ENCODE measurements at places on chromosomes 3 and 15.

DNA sequence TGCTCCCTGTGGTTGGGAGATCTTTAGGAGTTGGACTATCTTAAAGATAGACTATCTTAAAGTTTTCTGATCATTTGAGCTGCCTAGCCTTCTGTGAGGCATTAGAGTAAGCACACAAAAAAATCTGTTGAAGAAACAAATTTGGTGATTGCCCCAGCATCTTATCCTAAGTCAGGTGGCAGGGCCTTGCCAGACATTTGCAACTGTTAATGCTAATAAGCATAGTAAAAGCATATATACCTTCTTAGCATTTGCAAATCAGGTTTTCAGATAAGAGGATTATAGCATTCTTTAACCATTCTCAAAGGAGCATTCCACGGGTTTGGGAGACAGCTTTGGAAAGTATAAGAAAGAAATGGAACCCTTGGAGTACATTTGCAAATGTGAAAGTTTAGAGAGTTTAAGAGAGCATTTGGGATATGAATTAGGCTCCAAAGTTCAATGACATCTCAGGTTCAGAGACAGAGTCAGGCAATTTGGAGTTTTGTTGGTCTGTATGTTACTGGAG is 61.0 kb downstream of the SEMA6D start:
- no peak for DNase-seq

DNA sequence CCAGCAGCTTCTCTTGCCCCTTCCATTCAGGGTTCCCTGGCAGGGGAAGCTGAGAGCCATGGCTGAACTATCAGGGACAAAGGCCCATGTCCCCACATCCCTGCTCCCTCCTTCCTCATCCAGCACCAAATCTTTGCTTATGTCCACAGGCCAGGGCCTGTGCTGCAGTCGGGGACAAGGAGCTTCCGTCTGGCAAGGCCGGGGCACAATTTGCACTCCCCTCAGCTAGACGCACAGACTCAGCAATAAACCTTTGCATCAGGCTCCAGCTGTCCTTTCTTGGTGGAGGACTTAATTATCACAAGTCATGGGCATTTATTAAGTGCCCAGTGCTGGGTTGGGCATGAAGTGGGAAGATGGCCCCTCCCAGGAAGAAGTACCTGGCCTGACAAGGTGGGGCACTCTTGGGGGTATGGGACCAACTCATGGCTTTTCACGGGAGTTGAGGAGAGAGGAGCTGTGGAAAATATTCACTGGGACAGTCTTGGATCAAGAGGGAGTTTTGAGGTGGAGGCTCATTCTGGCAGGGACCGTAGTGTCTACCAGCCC is 4.9 kb downstream of the GNAT1 start:
- no peak for DNase-seq

GRCh38 chr3:182862159-182862860 is 69.0 kb downstream of the ATP11B start:
- no peak for DNase-seq

GRCh38 chr3:17505856-17506255 is 236.6 kb downstream of the TBC1D5 start:
- no peak for DNase-seq

DNA sequence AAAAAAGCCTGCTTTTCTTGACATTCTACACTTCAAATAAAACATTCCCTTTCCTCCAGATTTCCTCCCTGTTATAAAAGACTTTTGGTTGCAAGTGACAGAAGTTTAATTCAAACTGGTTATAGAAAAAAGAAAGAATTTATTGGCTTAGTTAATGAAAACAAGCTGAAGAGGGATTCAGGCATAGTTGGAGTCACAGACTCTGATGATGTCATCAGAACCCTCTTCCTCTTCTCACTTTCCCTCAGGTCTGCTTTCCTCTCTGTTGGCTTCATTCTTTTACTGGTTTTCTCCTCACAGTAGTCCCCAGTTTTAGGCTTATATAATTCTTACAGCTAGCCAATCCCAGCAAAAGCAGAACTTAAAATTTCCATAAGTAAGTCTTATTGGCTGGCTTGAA is 32.0 kb upstream of the MBNL1 start:
- DNase-seq: no peak

- no peak for DNase-seq
Observed at GRCh38 chr3:10766049-10766705, 49.9 kb upstream of the SLC6A11 start.

GRCh38 chr15:51075364-51075763 is 19.3 kb downstream of the TNFAIP8L3 start:
- no peak for DNase-seq

DNA sequence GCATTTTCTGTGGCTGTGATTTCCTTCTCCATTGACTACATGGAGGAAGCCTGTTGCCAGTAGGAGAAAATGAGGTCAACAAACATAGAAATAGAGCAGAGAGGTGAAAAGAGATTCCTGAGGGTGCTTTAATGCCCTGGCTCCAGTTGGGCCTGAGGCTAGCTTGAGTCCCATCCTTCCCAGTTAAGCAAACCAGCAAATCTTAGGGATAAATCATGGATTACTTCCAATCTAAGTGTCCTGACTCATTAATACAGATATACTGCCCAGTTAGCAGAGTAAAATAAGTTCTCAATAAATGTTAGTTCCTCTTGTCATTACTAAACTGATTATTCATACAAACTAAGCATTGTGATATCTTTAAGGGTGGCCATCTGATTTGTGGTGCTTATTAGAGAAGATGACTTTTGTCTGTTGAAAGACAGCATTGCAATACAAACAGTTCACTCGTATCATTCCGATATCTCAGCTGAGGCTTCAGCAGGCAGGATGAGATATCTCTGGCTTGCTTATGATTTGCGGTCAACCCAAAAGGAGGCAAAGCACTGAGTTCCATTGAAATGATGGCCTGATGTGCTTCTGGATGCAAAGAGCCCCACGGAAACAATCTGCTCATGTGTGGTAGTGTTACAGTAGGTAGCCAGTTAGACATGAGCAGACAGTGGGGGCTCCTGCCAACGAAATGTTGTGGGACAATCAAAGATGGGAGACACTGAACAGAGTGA is 6.6 kb upstream of the STARD5 start:
- DNase-seq: no peak

DNA sequence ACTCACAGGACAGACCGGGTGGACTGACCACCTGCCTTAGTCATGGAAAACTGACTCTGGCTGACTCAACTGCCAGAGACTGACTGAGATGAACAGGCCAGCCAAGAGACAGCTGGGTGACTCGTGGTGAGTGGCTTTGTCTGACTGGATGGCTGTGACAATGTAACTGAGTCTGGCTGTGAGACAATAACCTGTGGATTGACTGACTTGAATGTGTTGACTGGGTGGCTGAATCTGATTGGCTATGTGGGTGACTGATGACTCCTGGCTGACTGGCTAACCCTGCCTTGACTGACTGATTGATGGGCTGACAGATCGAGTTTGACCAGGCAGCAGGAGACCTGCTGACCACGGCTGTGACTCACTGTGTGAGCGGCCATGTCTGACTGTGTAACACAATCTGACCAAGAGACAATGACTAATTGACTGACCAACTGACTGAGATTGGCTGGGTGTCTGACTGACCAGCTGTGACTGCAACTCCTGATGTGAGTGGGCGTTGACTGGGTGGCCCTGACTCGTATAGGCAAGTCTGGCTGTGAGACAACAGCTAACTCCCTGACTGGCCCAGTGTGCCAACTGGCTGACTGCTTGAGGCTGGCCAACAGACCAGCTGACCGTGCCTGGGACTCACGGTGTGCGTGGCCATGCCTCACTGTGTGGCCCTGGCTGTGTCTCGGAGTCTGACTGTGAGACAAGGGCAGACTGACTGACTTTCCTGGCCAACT is 509.1 kb downstream of the SHQ1 start:
- DNase-seq: peak; percentile 22

GRCh38 chr15:26477044-26477443 is 295.8 kb downstream of the GABRB3 start:
- no peak for DNase-seq

- DNase-seq: no peak
Observed at GRCh38 chr3:19485267-19485666, 337.0 kb downstream of the KCNH8 start.

GRCh38 chr3:53719796-53720195 is 126.4 kb downstream of the CHDH start:
- no peak for DNase-seq

DNA sequence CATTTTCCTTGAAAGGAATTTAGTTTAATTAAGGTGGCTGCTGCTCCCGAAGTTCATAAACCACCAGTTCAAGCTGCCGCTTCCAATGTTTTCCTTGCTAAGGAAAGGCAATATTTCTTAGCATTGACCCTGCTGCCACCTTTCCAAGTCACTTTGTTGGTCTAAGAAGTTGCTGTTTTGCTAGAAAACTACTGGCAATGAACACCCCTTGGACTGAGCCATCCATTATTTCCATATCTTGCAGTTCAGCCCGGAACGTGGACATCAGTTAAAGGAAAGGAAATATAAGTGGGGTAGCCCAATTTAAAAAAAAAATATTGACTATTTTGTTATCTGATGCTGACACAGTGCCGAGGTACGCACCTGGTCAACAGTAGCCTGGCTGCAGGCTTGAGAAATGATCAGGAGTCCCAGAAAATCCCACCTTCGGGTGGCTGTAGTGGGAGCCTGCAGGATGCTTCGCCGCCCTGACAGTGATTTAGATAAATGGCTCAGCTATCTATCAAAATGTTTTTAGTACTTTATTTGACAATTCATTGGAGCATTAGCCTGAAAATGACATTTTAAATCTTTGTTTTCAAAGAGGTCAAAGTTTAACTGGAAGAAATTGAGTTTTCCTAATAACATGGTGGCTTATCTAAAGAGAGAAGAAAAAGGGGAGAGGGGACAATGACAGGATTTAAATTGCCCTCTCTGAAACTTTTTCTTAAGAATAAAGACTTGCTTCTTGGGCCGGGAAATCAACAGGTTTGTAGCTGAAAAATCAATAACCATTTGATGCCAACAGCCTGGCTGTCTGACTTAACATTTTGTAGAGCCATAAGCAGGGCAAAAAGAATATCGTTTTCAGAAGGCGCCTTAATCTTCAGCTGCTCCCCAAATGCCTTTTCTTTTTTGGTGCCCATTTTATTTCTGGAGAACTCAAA is 1.6 kb downstream of the RARB start:
- DNase-seq: no peak

DNA sequence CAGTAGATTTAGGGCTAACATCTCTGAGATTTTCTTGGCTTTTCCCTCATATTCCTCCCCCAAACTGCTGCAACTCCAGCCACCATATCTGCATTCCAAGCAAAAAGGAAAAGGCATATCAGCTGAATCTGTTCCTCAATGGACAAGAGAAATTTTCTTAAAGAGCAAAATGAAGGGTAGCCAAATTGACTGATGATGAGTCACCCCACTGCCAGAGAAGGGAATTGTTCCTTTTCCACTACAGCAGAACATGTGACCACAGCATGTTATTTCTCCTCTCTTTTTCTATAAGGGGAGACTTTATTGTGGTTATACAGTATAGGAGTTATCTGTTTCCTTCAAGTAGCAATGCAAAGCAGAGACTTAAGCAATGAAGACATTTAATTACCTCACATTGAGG is 172.5 kb downstream of the MTHFS start:
- DNase-seq: no peak

DNA sequence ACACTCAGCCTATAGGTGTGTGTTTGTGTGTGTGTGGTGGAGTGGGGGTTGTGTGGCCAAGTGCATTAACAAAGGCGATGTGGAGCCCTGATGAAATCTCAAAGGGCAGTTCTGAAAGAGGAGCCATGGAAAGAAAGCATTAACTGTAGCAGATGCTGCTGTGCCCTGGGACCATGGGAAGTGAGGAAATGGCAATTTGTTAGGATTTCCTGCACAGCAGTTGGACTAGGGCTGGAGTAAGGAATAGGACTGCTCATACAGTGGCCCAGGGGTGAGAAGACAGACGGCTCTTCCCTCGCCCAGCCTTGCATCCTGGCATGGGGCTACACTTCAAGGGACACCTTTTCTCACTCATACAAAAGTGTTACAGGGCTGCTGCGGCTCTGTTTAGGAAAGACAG is 12.3 kb upstream of the ZBTB38 start:
- DNase-seq: no peak

DNA sequence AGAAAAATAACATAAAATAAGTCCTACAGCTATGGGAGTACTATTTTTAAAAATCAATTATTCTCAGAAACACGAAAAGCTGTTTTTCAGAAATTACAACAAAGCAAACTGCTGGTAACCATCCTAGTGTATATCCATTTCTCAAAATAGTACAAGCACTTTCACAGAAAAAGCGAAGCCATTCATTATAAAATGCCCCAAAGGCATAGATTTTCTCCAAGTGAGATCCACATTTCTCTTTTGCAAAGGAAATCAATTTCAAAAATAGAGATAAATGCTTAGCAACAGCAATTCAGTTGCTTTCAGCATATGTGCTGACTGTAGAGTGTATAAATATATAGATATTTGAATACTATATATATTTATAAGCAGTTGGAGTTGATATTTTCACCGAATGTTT is 1266.3 kb downstream of the SI start:
- DNase-seq: no peak

GRCh38 chr3:50323614-50324199 is 1.2 kb upstream of the HYAL2 start:
- DNase-seq: no peak

DNA sequence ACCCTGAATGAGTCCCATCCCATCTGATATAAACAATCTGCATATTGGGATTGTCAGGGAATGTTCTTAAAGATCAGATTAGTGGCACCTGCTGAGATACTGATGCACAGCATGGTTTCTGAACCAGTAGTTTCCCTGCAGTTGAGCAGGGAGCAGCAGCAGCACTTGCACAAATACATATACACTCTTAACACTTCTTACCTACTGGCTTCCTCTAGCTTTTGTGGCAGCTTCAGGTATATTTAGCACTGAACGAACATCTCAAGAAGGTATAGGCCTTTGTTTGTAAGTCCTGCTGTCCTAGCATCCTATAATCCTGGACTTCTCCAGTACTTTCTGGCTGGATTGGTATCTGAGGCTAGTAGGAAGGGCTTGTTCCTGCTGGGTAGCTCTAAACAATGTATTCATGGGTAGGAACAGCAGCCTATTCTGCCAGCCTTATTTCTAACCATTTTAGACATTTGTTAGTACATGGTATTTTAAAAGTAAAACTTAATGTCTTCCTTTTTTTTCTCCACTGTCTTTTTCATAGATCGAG is 4.5 kb downstream of the B2M start:
- no peak for DNase-seq

GRCh38 chr15:29870495-29871151 is 48.4 kb upstream of the TJP1 start:
- DNase-seq: no peak

GRCh38 chr3:28777806-28778475 is 429.3 kb upstream of the AZI2 start:
- no peak for DNase-seq

DNA sequence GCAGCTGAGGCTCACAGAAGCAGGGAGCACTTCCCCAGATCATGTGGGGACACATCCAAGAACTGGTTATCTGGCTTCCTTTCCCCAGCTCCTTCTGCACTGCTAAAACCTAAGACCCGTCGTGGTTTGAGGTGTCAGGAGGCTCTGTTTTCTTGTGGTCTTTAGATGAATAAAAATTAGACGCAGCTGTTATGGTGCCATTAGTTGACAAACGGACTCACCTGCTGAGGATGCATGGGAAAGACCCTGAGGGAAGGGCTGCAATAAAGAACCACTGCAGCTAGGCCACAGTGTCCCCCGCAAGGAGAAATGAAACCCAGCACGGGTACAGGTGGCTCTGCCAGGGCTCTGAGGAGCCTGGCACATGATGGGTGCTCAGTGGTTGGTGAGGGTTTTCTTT is 99.4 kb downstream of the IQSEC1 start:
- DNase-seq: no peak

GRCh38 chr3:6110451-6110850 is 750.5 kb upstream of the GRM7 start:
- DNase-seq: no peak

GRCh38 chr15:83837945-83838571 is 184.1 kb downstream of the ADAMTSL3 start:
- DNase-seq: no peak

GRCh38 chr3:194277104-194277785 is 73.9 kb downstream of the CPN2 start:
- DNase-seq: no peak

Measured in stimulated activated CD8-positive, alpha-beta memory T cell treated with anti-CD3 and anti-CD28 coated beads, Interleukin-4, amount 100 ng/mL, for 4 hours (primary cell).